ENCODE measurements at places on chromosomes 7 and 10.

DNA sequence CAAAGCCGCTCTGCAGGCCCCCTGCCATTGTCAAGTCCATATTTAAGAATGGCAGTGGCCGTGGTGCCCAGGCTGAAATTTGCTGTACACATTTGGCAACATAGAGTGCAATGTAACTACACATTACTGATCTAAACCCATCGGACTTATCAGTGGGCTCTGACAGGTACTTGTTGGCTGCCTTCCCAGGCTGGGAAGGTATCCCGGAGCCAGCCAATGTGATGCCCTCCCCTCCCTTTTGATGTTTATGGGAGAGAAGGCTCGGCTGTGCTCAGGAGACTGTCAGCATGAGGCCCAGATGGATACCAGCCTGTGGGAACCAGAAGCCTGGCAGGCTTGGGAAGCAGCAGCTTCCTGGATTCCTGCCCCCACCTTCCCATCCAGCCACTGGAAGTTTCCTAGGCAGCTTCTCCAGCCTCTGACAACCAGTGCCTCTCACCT is 146.1 kb upstream of the TCF7L2 start:
- DNase-seq: no peak

GRCh38 chr7:157033483-157034473 is 23.3 kb upstream of the MNX1 start:
- DNase-seq: no peak

DNA sequence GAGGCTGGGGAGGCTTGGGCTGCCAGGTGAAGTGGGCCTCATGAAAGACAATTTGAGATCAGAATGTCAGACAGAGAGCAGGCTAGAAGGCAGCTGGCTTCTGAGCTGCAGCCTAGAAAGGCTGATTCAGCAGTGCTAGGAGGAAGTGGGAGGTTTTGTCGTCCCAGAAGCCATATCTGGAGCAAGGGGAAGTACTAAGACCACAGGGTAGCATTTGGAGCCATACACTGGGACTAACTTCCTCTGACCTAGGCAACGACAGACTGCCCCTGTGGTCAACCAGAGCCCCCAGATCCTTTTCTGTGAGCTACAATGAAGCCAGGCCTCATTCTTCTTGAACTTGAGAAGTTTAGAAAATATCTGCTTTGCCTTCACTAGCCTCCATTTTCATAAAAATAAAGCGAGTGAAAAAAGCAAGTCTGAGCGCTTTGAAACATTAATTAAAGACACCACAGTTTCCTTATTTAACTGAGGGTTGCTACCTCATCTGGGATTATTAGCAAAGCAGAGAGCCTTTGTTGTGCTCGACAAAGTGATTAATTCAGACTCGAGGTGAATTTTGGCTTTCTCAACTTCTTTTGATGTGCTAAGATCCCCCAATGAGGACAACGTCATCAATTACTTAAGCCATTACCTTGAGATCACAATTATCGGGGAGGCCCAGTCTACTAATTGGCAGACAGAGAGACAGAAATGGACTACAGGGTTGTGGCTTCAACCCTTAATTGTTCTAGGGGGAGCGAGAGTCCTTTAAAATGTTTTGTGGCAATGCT is 26.6 kb downstream of the TBXAS1 start:
- no peak for DNase-seq

GRCh38 chr10:54869022-54869421 is 68.0 kb upstream of the PCDH15 start:
- no peak for DNase-seq

- no peak for DNase-seq
Observed at GRCh38 chr10:23013581-23014335, 81.6 kb upstream of the MSRB2 start.
